ENCODE measurements at places on chromosomes 3 and 15.

DNA sequence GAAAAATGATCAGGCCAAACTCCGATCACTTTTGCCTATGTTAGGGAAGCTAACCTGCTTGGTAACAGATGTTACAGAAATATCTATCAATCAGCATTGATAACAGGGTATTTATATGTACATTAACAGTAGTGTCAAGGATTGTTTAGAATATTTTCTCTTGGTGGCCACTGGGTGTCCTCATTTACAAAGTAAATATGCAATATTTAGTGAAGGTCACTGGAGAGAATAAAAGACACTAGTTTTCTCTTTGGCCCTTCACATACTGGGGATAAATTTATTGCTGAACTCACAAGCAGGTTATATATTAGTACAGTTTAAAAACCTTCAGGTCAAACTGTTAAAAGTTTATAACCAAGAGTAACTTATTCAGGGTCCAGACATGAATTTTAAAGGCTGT lies 69.0 kb downstream of the TIGIT start:
- no peak for DNase-seq

GRCh38 chr3:138824114-138824506 lies 10.6 kb downstream of the PIK3CB start:
- DNase-seq, result no peak

DNA sequence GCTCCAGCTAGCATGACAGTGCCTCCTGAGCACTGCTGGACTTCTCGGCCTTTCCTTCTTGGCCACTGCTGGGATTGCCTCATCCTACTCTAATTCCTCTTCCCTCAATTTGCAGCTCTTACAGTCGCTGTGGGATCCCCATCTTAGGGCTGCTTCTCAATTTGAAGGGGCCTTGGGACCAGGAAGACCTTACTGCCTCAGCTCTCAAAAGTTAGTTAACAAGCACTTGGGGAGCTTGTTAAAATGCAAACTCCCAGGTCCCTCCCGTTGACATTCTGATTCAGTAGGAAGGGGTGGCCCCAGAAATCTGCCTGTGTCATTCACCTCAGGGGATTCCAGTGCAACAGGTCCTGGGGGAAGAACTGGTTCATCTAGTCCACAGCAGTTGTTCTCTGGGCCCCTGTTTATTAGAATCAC lies 14.8 kb downstream of the BDH1 start:
- DNase-seq, result no peak

GRCh38 chr3:149424918-149425317 lies 47.5 kb upstream of the TM4SF1 start:
- DNase-seq, result no peak

GRCh38 chr15:40256638-40257235 lies 17.9 kb downstream of the PAK6 start:
- no peak for DNase-seq

DNA sequence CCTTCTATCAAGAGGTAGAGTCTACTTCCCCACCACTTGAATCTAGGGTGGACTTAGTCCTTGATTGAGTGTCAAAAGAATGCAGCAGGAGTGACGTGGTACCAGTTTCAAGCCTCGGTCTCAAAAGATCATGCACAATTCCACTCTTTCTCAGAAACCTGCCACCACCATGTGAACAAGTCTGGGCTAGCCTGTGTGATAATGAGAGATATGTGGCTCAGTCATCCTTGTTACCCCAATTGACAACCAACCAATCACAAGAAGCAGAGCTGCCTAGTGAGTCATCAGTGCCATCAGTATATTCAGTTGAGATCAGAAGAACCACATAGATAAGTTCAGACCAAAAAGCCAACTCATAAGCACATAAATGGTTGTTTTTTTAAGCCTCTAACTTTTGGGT lies 374.5 kb downstream of the IL20RB start:
- no peak for DNase-seq

DNA sequence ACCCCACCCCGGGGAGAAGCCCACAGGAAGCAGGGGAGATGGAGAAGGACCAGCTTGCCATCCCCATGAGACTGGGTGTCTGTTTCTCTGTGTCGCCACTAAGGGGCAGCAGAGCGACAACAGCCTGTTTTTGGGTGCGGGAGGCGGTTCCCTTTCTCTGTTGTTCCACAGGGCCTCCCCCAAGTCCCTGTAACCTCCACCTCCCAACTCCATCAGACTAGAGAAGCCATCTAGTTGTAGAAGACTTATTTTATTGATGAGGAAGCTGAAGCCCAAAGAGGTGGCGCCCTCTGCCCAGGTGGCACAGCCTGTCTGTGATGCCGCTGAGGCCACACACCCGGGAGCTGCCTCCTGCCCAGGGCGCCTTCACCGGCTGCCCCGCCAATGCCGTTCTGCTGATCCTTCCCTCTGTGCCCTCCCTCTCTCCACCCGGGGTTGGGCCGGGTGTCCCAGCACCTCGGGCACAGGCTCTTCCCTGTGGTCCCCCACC lies 3.9 kb upstream of the CCDC9B start:
- DNase-seq, result peak; percentile 41

GRCh38 chr3:23804441-23805209 lies 1.1 kb upstream of the UBE2E1 start:
- DNase-seq, result no peak

DNA sequence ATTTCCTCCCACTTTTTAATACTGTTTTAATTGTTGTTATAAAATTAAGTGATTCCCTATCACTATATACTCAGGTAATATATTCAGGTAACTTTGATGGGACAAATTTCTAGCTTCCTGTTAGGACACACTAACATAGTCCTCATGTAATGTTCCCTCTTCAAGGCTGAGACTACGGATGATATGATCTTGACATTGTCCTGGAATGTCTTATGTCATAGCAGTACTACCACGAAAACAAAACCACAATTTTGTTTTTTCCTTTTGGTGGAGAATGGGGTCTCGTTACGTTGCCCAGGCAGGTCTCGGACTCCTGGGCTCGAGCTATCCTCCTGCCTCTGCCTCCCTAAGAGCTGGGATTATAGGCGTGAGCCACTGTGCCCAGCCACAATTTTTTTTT lies 26.8 kb upstream of the IP6K2 start:
- DNase-seq, result no peak

DNA sequence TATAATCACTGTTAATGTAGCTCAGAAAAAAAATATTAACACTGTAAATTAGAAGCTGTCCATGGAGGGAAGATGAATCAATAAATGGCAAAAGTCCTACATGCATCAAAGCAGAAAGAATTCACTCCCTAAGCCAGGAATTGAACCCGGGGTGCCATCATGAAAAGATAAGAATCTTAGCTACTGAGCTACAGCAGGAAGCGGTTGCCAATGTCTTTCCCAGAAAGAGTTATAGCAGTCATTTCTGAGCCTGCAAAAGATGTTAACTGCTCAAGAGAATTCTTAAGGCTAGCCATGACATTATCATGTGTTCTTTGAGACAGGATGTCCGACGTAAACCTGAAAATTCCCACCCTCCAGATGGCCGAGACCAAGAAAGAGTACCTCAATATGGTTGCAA lies 47.4 kb upstream of the MKRN3 start:
- DNase-seq, result no peak

- DNase-seq, result no peak
Measured at GRCh38 chr3:32399030-32399620, 7.5 kb downstream of the CMTM7 start.

- no peak for DNase-seq
Measured at GRCh38 chr3:54633444-54634121, 294.3 kb downstream of the LRTM1 start.

GRCh38 chr15:69557020-69557706 lies 104.5 kb downstream of the RPLP1 start:
- no peak for DNase-seq

- no peak for DNase-seq
Measured at GRCh38 chr3:53188136-53188685, 27.2 kb downstream of the PRKCD start.

GRCh38 chr3:186932281-186933181 lies 2.2 kb downstream of the ST6GAL1 start:
- DNase-seq, result no peak

DNA sequence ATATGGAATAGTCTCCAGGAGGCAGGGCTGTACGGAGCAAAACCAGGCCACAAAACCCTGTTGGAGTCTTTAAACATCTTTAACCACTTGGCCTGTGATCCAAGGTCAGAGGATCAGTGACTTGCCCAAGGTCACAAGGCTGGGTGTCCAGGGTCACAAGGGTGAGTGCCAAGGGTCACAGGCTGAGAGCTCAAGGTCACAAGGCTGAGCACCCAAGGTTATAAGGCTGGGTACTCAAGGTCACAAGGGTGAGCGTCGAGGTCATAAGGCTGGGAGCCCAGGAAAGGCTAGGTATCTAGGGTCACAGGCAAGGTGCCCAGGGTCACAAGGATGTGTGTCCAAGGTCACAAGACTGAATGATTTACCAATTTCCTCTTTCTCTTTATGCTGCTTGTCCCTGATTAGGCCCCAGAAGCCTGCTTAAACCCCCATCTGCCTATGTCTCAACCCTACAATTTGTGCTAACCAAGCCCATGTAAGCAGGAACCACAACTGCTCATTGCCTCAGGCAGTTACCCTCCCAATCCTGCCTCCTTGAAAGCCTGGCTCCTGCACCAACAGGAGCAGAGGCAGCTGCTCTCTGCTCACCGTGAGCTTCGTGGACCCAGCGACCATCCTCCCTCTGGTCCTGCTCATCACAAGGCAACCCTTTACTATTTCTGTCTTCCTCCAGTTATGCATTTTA lies 51.5 kb downstream of the MGLL start:
- no peak for DNase-seq

GRCh38 chr3:101453961-101454360 lies 59.1 kb downstream of the SENP7 start:
- DNase-seq, result no peak

DNA sequence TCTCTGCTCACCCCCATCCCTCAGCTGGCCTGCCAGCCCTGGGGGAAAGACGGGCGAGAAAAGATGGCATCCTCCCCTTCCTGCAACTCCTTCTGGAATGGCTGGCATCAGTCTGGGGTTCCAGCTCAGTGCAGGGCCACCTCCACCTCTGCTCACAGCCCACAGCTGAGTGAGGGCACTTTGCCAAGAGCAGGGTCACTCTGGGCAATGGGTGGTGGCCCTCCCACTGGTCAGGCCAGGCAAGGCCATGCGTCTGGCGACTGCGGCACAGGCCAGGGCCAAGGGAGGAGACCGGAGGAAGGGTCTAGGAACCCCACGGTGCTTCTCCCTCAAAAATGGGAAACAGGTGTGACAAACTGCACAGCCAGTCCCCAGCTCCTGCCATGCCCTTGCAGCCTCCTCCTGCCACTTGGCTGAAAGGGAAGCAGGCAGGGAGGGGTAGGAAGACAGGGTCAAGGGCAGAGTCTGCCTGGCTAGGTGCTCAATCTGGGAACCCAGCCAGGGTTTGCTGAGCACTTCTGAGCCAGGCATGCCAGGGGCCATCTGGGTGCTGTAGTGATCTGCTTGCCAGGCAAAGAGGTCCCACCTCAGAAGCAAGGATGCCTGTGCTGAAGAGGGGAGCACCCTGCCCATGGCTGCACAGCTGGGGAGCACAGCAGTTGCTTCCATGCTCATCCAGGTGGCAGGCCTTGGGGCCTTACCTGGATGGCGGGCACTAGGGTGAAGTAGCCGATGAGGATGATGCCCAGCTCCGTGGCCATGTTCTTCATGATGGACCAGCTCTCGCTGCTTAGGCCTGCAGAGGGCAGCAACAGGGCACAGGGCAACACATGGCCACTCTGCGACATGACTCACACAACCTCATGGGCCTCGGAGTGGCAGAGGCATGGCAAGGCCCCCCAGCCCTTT lies 41.2 kb downstream of the PTPN23 start:
- no peak for DNase-seq

GRCh38 chr15:71434774-71435173 lies 319.5 kb downstream of the THSD4 start:
- DNase-seq, result no peak

- DNase-seq, result no peak
Measured at GRCh38 chr3:126962756-126963155, 20.2 kb upstream of the PLXNA1 start.

- no peak for DNase-seq
Measured at GRCh38 chr3:168707900-168708299, 612.2 kb upstream of the GOLIM4 start.

GRCh38 chr3:185094697-185095096 lies 58.2 kb downstream of the C3orf70 start:
- DNase-seq, result no peak

- DNase-seq, result no peak
Measured at GRCh38 chr3:144585953-144586352, 614.3 kb downstream of the DIPK2A start.

- no peak for DNase-seq
Measured at GRCh38 chr3:66322436-66322835, 101.6 kb downstream of the SLC25A26 start.

GRCh38 chr15:33411596-33412540 lies 101.1 kb downstream of the RYR3 start:
- no peak for DNase-seq

- DNase-seq, result no peak
Measured at GRCh38 chr15:46442901-46443590, 808.2 kb downstream of the SQOR start.

- DNase-seq, result no peak
Measured at GRCh38 chr3:146493761-146494160, 24.4 kb upstream of the PLSCR2 start.

GRCh38 chr3:13498354-13499060 lies 18.4 kb downstream of the HDAC11 start:
- no peak for DNase-seq

- no peak for DNase-seq
Measured at GRCh38 chr15:66785637-66786036, 83.6 kb downstream of the SMAD6 start.

- no peak for DNase-seq
Measured at GRCh38 chr15:80507131-80507530, 102.9 kb downstream of the ARNT2 start.

GRCh38 chr3:46252980-46253379 lies 10.7 kb downstream of the CCR3 start:
- DNase-seq, result no peak

DNA sequence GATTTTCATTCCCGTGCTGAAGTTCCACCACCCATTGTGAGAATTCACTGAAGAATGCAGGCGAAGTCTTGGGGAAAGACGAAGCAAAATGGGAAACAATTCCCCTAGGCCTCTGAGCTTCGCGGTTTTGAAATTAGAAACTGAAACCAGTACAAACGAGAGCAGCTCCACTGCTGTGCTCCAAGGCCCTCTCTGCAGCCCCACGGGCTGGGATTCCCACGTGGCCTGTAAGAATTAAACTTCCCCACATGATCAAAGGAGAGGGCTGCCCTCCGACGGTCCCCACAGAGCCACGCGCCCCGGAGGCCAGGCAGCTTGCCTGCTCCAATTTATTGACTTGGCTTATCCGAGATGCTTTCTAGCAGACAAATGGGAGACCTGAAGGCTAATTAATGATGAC lies 144.0 kb downstream of the GREM1 start:
- no peak for DNase-seq

GRCh38 chr3:197958346-197958745 lies 1.7 kb upstream of the LMLN start:
- no peak for DNase-seq

DNA sequence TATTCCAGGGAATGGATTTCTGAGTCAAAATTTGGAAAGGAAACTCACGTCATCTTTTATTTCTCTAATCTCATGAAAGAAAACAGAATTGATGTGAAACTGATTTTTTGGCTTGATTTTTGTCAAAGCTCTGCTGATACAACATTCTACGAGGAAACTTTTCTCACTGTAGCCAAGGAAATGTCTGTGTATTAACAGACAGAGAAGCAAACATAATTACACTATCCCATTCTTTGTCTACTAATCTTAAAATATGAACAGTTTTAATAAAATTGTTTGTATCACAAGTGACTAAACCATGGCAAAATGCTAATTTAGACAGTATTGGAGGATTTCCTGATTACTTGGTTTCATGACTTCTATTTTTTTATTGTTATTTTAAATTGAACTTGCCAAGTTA lies 1437.0 kb downstream of the OTOL1 start:
- DNase-seq, result no peak

GRCh38 chr3:31432897-31433678 lies 99.6 kb upstream of the STT3B start:
- DNase-seq, result no peak

All from activated CD8-positive, alpha-beta memory T cell treated with anti-CD3 and anti-CD28 coated beads for 4 hours (primary cell).